NK-92 treated with Interleukin-12 subunit alpha and Interleukin-12 subunit beta, amount 100 ng/mL, for 24 hours (cell line): ENCODE measurements at places on chromosomes 12 and 14.

DNA sequence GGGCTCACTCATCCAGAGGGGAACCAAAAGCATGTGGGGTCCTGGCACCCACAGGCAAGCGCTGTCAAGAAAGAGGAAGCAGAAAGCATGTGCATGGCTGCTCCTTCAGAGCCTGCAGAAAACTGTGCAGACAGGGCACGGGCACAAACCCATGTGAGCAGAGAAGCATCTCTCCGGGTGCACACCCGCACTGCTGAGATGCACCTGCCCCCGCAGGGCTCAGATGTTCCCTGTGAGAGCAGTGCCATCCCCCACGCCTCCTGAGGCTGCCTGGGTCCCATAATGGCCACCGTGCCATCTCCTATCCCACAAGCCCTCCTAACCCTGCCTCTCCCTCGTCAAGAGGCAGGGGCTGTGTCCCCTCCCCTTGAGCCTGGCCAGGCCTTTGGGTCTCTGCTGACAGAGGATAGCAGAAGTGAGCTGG is 32.3 kb upstream of the INF2 start:
- DNase-seq: no peak

- DNase-seq: no peak
These were observed 531.7 kb upstream of the FLRT2 start for GRCh38 chr14:84998216-84998615.

DNA sequence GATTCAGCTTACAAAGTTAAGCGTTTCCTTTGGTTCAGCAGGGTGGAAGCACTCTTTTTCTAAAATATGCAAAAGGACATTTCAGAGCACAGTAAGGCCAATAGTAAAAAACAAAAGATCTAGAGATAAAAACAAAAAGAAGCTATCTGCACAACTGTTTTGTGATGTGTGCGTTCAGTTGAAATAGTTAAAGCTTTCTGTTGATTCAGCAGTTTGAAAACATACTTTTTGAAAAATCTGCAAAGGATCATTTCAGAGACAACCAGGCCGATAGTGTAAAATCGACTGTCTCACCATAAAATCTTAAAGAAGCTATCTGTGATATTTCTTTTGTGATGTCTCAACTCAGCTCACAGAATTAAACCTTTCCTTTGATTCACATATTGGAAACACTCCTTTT is 300.0 kb upstream of the ALG10B start:
- no peak for DNase-seq

DNA sequence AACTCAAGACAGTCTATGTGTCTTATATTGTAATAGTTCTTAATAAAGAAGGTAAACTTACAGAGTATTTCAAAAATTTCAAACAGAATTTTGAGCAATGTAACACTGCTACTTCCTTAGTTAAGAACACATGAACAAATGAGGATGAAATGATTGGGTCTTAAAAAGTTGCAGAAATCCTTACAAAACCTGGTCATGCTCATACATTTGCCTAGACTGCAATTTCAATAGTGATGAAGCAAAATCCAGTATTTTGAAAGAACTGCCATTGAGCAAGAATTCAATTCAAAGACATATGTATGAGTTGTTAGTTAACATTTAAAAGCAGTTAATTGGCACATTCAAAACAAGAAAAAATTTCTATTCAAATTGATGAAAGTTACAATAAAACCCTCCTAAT is 17.8 kb upstream of the HIF1A start:
- no peak for DNase-seq

GRCh38 chr12:128938886-128939285 is 85.6 kb downstream of the GLT1D1 start:
- DNase-seq: no peak

GRCh38 chr14:61281948-61282275 is 774 bp upstream of the TMEM30B start:
- DNase-seq: no peak

- no peak for DNase-seq
These were observed 379.8 kb upstream of the PRICKLE1 start for GRCh38 chr12:42969355-42969754.

DNA sequence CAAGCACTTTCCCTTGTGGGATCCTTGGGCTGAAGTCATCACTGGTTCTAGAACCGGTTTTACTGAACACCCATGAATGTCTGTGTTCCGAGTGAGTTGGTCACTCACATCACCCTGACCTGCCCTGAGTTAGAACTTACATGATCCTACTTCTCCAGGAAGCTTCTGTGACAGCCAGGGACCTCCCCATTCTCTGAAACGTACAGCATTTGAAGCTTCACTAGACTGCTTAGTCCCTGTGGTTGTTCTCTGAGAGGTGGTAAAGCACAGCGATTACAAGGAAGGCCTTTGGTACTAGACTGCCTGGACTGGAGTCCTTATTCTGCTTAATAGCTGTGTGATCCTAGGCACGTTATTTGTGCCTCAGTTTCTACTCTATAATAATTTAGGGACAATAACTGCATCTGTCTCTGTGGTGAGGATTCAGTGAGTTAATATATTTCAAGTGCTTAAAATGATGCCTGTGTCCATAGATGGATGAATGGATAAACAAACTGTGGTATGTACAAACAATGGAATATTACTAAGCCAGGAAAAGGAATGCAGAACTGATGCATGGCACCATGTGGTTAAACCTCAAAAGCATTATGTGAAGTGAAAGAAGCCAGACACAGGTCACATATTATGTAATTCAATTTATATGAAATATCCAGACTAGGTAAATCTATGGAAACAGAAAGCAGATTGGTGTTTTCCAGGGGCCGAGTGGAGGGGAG is 54.7 kb upstream of the DDX11 start:
- no peak for DNase-seq

GRCh38 chr14:68247676-68248268 is 428.2 kb downstream of the RAD51B start:
- DNase-seq: no peak

DNA sequence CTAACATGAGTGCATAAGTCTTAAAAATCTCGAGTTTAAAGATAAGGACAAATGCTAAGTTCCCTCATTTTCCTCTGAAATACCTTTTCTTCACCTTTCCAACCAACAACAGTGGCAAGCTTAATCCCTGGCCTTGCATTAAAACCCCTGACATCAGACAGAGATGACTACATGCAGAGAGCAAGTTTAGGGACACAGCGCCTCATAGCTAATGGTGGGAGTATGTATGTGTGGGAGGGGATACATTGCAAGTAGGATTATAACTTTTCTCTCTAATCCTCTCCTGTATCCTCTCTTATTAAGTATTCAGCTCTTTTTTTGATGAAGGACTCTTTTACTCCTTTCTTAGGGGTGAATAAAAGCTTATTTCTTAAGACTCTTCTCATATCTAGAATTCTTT is 547.1 kb downstream of the CCER1 start:
- no peak for DNase-seq

- no peak for DNase-seq
These were observed 41.4 kb upstream of the TUNAR start for GRCh38 chr14:95835121-95835730.

GRCh38 chr12:110778833-110779577 is 36.3 kb upstream of the PPP1CC start:
- no peak for DNase-seq

GRCh38 chr14:69814397-69814796 is 17.4 kb upstream of the SLC10A1 start:
- no peak for DNase-seq

DNA sequence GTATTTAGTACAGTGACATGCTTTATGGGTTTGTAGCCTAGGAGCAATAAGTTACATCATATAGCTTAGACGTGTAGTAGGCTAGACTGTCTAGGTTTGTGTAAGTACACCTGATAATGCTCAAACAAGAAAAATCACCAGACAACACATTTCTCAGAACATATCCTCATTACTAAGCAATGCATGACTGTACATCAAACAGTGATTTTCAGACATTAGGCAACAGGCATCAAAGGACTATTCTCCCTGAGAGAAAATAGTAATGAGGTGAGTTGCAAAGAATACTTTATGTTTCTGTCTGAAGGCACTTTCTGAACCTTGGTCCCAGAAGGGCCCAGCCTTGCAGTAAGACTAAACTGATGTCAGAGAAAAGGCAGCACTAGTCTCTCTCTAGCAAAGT is 48.4 kb upstream of the SYT10 start:
- no peak for DNase-seq

DNA sequence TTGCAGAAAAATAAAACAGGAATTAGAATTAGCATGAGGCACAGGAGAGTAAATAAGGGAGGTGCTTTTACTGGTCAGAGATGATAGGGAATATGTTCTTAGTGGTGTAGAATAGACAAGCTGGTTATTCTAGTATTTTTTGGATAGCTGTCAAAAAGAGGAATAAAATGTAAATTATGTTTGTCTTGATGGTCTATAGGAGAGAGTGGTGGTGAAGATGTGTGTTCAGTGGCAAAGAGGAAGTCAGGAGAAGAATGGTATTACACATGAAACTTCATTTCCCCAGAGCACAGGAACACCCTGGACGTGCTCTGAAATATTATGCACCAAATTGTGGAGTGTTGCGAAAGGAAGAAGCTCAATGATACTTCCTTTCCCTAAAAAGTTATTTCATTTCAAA is 27.8 kb downstream of the MUCL1 start:
- DNase-seq: no peak

GRCh38 chr14:81169711-81170103 is 51.1 kb downstream of the GTF2A1 start:
- no peak for DNase-seq

- no peak for DNase-seq
These were observed 15.8 kb upstream of the SLC16A7 start for GRCh38 chr12:59580050-59580449.

DNA sequence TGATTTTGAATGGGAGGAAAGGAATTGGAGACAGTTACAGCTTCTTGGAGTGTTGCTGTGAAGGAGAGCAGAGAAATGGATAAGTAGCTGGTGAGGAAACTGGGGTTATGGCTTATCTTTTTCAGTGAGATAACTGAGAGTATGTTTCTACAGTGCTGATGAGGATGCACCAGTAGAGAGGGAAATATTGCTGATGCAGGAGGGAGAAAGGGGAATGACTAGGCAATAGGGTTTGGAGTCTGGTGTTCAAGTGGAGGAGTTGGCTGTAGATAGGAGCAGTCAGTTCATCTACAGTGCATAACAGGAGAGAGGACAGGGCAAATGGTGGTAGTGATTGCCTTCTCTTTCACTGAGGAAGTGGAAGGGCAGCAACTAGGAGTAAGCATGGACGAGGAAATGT is 33.0 kb downstream of the SPATS2 start:
- DNase-seq: no peak

GRCh38 chr12:129215556-129215955 is 362.3 kb downstream of the GLT1D1 start:
- no peak for DNase-seq

GRCh38 chr14:97022741-97023140 is 225.6 kb downstream of the VRK1 start:
- DNase-seq: no peak

DNA sequence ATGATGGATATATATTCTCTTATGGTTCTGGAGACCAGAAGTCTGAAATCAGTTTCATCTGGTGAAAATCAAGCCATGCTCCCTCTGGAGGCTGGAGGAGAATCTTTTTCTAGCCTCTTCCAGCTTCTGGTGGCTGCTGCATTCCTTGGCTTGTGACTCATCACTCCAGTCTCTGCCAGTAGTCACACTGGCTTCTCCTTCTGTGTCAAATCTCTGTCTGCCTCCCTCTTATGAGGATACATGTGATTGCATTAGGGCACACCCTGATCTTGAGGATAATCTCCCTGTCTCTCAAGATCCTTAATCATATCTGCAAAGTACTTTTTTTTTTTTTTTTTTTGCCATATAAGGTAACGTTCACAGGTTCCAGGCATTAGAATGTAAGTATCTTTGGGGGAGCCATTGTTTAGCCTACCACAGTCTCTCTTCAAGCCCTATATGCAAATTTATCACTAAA is 17.7 kb downstream of the DNAL1 start:
- DNase-seq: no peak

DNA sequence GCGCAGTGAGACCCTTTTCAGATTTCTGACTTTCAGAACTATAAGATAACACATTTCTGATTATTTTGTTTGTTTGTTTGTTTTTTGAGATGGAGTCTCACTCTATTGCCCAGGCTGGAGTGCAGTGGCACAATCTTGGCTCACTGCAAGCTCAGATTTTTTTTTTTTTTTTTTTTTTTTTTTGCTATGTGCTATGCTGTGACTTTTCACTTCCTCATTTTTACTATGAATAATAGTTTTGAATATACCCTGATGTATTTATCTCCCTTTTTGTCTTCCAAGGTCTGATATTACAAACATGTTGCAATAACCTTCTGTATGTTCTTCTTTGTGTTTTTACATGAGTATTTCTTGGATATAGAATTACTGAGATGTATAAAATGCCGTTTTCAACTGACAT is 658.7 kb upstream of the SEL1L start:
- DNase-seq: no peak

- no peak for DNase-seq
These were observed 58.6 kb downstream of the SYNE2 start for GRCh38 chr14:63911404-63911803.

- no peak for DNase-seq
These were observed 508 bp upstream of the KCNH5 start for GRCh38 chr14:63045612-63046320.

DNA sequence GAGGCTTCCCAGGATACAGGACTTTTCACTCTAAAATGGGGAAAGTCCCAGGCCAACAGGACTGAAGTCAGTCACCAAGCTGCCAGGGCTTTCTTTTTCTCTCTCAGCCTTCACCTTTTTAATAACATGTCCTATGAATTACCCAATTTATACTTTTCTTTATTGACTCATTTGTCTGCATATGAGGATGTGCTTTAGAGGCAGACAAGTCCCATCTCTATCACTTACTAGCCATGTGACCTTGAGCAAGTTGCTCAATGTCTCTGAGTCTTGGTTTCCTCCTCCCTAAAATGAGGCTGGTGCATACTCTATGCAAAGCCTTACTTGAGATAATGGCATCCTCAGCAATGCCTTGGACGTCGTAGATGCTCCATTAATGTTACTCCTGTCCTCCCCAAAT is 98.1 kb upstream of the TMPO start:
- no peak for DNase-seq

- DNase-seq: no peak
These were observed 16.4 kb upstream of the ST8SIA1 start for GRCh38 chr12:22350886-22351285.

DNA sequence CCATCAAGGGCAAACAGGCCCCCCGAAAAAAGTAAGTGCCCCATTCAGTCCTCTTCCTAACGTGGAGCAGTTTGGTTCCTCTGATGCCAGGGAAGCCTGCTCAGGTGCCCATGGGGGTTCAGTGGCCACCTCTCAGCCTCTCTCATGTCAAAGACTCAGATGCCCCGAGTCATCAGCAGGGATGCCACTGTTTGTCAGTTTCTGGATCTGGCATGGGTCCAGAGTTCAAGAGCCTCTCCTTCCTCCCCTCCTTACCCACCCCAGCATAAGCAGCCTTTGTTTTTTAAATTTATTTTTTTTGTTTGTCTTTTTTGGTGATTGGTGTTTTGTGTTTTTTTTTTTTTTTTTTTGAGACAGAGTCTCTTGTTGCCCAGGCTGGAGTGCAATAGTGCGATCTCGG is 11.3 kb downstream of the KMT5A start:
- DNase-seq: no peak
